ENCODE measurements at places on chromosomes 7 and 10.

DNA sequence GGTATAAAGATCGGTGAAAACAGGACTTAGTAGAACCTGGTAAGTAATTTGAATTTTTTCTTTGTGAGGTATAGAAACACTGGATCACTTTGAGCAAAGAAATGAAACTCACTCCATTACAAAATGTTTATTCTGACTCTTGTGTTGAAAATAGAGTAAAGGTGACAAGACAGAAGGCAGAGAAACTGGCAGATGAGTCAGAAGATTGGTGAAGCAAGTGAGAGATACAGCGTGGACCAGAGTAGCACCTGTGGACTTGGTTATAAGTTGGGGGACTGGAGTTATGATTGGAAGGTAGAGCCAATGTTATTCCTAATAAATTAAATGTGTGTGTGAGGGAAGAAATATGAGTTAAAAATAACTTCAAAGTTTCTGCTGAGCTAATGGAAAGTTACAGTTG is 620.9 kb downstream of the ZWINT start:
- no peak for DNase-seq

DNA sequence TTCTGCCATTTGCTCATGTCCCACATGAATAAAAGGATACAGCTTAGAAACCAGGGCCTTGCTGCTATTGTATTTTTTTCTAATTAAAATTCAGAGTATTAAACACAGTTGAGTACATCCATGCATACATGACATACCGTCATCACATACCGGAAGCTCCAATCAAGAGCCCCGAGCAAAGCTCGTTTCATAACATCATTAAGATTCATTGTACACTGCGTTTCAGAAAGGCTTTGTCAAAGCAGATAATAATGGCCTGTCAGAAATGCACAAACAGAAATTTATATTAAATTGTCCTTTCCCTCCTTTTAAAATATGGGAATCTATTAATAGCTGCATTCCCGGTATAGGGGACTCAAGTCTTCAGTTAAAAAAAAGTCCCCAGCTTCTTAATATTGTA is 103.4 kb downstream of the PRTFDC1 start:
- DNase-seq, result no peak

DNA sequence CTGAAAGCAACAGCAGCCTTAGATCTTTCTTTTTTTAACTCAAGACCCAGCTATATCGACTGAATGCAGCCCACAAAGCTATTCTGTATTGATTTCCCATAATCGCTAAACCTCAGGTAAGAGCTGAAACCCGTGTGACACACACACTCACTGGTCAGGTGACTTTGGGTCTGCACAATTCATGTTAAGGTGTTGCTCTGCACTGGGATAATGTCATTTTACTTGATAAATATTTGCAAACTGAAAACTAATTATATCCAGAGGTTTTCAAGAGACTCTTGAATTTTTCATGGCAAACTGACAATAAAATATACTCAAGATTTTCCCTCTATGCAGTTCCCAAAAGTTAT is 33.1 kb downstream of the SCRN1 start:
- DNase-seq, result no peak

DNA sequence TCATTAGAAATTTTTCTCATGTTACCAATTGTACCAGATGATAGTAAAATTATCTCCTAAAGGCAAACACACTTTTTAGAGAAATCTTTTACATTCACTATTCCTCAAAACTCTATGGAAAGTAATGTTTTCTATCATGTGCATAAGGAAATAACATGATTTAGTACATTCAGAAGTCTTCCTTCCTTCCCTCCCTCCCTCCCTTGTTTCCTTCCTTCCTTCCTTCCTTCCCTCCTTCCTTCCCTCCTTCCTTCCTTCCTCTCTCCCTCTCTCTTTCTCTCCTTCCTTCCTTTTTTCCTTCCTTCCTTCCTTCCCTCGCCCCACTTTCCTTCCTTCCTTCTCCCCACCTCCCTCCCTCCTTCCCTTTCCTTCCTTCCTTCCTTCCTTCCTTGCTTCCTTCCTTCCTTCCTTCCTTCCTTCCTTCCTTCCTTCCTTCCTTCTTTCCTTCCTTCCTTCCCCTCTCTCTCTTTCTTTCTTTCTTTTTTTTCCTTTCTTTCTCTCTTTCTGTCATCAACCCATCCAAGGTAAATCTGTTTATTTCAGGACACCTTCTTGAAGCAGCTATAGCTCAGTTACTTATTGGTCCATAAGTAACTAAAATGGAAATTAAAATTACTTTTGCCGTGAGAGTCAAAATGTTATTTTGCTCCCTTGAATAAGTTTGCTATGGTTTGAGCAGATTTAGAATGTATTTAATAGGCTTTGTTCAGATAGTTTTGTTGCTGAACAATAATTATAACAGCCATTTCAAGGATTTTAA is 197.9 kb downstream of the PLXDC2 start:
- no peak for DNase-seq

DNA sequence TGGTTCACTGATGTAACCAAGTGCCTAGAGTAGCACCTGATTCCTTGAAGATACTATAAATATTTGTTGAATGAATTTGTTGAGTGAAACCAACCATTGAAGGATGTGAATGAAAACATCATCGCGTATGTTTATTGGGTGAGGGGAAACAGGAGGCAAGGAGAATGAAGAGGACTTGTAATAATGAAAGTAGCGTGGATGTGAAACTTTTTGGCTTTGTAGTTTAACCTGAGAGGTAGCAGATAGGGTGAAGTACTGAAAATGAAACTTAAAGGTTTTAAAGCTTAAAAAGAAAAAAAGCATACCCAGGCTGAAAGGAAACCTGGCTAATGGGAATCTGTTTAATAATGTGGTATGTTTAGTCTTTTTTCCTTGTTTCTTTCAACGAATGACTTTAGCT is 5.2 kb downstream of the CCNY start:
- no peak for DNase-seq

DNA sequence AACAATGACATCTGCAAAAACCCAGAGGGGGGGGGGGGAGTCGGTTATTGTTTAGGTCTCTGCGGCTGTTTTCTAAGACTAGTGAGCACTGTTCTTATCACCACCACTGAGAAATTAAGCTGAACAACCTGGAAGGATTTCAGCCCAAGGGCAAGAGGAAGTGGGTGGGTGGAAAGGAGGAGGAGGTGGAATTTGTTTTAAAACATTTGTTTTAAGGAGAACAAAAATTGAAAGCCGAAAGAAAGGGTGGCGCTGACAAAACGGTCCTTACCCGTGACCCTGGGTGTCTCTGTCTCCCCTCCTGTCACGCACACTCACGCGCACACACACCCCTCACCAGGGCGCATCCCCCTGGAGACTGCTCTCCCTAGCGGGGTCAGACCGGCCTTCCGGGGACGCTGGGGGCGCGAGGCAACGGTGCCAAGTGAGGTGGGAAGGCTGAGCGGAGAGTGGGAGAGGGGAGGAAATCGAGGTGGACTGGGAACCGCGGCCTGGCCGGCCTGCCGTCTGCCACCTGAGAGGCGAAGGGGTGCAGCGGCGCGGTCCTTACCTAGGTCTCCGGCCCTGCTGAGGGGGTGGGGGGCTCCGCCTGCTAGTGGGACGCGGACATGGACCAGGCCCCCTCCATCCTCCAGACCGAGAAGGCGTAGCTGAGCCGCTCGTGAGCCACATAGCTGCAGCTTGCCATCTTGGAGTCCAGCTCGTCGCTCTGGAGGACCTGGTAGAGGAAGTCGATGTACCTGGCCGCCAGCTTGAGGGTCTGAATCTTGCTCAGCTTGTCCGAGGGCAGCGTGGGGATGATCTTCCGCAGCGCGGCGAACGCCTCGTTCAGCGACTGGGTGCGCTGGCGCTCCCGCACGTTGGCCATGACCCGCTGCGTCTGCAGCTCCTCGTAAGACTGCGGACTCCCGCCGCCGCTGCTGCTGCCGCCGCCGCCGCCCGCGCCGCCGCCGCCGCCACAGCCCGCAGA is 1.0 kb downstream of the TWIST1 start:
- DNase-seq, result peak; percentile 44

Data from NCI-H446 (cell line).